Occipital lobe (tissue), 3 donors: ENCODE measurements at places on chromosomes 6 and 20. TPM values are rescaled to one million over a fixed set of nuclear protein-coding genes. Genes with fewer than 3 reads are reported as not detected.

- DNase-seq: peak; percentile 0
These were observed 45.3 kb upstream of the COL21A1 start for GRCh38 chr6:56292505-56293181.

DNA sequence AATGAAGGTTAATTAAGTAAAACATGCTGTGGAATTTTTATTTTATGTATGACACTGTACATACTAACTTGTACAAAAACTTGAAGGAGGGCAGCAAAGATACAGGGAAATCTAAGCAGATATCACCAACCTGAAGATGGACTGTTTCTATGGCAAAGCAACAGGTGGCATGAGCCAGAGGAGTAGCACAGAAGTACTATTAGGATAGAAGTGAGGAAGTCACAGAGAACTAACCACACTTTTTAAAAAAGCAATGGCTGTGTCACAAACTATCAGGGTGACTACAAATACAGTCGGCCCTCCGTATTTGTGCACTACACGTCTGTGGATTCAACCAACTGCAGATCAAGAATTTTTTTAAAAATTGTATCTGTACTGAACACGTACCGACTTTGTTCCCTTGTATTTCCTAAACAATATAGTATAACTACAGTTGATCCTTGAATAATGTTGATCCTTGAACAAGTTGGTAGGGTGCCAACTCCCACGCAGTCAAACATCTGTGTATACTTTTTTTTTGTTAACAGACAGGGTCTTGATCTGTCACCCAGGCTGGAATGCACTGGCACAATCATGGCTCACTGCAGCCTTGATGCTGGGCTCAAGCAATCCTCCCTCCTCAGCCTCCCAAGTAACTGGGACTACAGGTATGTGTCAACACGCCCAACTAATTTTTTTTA is 61.0 kb downstream of the NUDT3 start:
- no peak for DNase-seq

DNA sequence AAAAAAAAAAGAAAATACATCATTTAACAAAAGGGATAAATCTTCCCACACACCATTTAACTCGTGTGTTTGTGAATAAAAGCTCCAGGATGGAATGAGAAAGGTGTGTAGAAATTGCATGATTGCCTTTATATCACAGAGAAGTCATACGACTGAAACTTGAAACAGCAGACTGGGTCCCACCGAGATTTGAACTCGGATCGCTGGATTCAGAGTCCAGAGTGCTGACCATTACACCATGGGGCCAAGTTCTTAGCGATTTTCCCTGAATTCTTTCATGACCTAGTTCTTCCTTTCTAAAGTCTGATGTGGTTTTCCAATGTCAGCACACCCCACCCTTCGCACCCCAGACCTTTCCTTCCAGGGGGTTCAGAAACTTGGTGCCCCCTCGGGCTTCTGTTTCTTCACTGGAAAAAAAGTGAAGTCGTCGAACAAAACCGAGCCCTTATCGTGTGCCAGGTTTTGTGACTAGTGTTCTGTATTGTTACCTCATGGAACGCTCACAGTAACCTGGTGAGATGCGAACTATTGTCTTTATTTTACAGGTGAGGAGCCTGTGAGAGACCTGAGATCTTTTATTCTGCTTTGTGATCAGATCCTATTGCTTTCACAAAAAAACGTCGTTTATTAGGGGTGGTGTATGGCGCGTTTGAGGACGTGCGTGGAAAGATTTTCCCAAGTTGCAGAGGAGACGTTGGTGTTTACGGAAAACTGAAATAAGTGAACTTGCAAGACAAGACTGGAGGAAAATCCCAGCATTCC is 120.8 kb downstream of the OR2B2 start:
- DNase-seq: peak; percentile 21

GRCh38 chr6:154370545-154370944 is 13.9 kb upstream of the IPCEF1 start:
- DNase-seq: peak; percentile 5

DNA sequence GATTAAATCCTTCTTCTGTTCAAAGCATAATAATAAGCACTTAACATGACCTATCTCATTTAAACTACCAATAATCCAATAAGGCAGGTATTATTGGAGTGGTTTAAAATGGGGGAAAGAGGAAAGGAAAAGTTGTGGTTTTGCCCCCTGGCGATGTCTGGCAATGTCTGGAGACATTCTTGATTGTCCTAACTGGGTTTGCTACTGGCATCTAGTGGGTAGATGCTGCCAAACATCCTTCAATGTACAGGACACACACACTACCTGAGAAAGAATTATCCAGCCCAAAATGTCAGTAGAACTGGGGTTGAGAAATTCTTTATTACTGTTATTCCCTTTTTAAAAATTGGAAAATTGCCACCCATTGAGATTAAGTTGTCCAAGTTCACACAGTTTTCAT is 25.2 kb upstream of the SRSF6 start:
- no peak for DNase-seq

DNA sequence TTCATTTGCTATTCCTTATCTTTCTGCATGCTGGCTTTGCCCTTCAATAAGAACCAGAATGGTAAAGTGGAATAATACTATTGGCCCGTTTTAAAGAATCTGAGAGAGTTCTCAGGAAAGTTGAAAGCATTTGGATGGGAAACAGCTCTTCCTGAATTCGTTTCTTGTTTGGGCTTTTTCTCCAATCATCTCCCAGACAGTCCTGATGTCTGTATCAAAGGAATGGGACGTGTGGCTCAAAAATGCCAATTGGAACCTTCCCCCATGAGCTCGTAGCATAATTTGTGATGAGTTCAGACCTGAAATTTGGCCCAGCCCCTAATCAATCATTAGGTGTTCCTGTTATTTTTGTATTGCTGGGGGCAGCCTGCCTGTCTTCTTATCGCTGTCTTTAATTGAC is 75.8 kb upstream of the BACH2 start:
- no peak for DNase-seq

GRCh38 chr20:38199501-38200390 is 34.7 kb upstream of the TGM2 start:
- DNase-seq: no peak

DNA sequence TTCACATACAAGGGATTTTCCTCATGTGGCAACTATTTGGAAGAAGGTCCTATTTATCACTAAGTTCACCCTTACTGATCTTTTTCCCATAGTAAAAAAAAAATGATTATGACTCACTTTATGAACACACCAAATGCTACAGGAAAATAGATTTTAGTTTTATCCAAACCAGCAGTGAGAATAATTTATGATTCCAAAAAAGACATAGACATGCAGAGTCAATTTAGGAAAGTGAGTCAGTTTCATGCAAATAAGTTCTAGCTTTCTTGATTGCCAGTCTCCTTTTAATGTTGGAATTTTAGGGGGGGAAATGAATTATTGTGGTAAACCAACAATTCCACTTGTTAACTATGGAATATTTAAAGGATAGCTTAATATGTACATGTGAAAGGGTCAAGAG is 64.0 kb upstream of the RNF146 start:
- DNase-seq: no peak

GRCh38 chr20:24955045-24955444 is 6.0 kb downstream of the CST7 start:
- DNase-seq: no peak

DNA sequence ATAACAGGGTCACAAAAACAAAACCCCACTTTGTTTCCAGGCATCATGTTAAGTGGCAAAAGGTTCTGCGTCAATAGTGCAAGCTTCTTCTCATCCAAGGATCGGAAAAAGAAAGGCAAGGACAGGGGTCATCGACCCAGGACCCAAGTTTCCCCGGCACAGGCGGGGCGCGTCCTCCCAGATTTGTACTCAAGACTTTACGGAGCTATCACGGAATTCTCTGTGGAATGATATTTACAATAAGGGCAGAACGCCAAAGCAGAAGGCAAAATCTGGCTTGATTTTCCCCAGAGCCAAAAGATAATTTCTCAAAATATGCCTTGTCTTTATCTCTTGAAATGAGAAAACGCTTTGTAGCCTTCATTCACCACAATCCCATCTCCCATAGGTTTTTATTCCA is 25.5 kb downstream of the PDE10A start:
- DNase-seq: no peak

- DNase-seq: no peak
These were observed 194.9 kb downstream of the PHACTR1 start for GRCh38 chr6:12911427-12911826.

DNA sequence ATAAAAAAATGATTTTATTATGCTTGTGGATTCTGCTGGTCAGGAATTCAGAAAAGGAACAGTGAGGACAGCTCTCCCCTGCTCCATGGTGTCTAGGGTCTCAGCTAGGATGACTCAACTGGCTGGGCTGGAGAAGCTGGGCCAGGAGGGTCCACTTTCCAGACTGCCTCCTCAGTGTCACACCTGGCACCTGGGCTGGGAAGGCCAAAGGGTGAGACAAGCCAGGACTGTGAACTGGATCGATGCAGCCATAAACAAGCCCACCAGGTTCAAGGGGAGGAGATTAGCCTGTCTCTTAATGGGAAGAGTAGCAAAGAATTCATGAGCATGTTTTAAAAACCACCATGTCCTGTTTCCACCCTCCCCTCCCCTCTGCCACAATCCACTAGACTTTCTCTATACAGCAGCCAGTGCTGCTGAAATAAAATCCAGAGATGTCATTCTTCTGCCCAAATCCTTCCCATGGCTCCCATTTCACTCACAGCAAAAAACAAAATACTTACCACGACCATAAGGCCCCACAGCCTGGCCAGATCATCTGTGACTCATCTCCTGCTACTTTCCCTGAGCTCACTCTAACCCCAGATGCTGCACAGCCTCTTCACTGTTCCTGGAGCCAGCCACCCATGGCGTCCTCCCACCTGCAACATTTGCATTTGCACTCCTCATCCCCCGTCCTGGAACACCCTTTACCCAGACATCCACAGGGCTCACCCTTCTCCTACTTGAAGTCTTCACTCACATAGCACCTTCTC is 13.8 kb downstream of the SPTLC3 start:
- no peak for DNase-seq

- DNase-seq: no peak
These were observed 10.0 kb downstream of the PYGB start for GRCh38 chr20:25257756-25258475.

GRCh38 chr6:170022827-170023619 is 267.9 kb downstream of the DLL1 start:
- DNase-seq: no peak

GRCh38 chr6:68654134-68654533 is 19.1 kb downstream of the ADGRB3 start:
- no peak for DNase-seq

- no peak for DNase-seq
These were observed 10.9 kb upstream of the SGK1 start for GRCh38 chr6:134328792-134329191.

DNA sequence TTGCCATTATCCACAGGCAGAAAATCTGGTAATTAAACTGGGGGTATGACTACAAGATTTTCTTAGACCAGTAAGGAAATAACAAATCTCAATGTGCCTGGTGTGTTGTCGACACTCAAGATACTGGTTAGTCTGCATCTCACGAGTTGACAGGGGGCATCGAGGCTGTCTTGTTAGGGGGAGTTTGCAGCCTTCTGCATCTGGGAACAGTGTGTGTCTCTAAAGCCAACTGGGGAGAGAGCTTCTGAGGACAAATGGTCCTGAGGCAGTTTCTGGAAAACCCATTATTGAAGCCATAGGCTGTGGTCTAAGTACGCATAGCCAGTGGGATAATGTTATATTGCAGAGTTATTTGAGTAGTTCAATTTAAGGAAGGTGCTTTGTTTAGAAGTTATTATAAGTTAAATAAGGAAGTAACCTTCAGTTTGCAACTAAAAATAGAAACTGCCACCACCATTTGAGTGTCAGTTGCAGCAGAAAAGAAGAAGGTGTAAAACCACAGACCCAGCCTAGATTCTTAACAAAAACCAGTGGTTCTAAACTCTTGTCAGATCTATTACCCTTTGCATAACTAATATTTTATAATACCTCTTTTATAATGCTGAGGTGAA is 15.4 kb upstream of the MAPK13 start:
- DNase-seq: no peak

DNA sequence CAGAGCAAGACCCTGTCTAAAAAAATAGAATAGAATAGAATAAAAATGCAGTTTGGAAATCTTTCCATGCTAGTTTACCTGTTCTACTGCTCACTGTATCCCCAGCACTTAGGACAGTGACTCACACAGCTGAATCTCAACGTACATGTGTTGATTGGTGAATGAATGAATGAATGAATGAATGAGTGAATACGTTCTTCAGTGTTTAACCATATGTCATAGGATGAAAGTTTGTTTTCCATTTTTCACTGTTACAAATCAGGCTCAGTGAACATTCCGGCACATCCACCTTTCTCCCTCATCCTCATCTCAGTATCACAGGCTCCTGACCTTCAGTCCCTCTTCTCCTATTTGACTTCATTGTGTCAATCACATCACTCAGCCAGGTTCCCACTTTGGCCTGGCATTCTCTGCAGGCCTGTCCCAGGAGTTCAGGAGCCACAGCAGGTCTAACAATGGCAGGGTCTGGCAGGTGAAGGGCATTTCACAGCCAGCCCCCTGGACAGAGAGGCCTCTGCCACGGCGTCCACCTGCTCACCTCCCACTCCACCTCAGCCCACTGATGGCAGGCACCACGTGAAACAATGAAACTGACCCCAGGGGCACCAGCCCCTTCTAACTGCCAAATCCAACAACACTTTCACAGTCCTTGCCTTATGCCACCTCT is 7.9 kb downstream of the ZC3H12D start:
- no peak for DNase-seq

GRCh38 chr6:17653198-17653882 is 53.2 kb downstream of the FAM8A1 start:
- no peak for DNase-seq

DNA sequence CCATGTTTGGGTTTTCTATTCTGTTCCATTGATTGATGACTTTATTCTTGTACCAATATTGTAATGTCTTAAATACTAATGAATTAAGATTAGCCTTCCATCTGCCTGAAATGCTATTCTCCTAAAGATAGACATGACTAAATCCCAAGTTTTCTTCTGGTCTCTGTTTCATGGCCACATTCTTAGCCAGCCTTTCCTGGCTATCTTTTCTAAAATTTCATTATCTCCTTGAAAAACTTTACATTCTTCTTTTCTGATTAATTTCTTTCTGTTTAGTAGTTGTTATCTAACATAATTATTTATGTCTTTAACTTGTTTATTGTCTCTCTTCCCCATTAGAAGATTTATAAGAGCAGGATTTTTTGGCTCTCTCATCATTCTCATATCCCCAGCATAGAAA is 4.4 kb upstream of the PRIM2 start:
- DNase-seq: no peak

Gene TAB2
- total RNA-seq: 43.4 TPM

Gene SIM1
- total RNA-seq: not detected

Gene SLPI
- not detected for total RNA-seq

Gene LIN28B
- 0.16 TPM for total RNA-seq

Gene OR2B6
- total RNA-seq: not detected

Gene COL9A1
- 4.4 TPM for total RNA-seq

Gene SEL1L2
- total RNA-seq: 0.62 TPM

Gene PLG
- total RNA-seq: 0.62 TPM

Gene NINL
- total RNA-seq: 18.4 TPM

Gene DSN1
- 4.7 TPM for total RNA-seq
